NCI-H524 treated with DMSO at 0.1 percent for 48 hours (cell line): ENCODE measurements at places on chromosomes 1 and 21.

DNA sequence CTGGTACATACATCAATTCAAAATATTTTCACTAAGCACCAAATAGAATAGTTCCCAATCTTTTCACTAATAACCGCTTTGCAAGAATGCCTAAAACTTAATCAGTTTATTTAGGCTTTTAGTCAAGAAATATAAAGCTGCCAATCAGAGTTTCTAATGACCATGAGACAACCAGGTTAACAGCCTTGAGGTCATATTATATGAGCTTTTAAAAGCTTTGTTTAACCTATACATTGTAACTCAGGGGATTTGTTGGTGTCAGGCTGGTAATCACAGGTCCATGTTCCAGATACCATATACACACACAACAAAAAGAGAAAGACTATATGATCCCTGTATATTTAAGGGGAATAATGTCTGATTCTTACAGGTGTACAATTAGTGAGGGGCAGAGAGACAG, 246.2 kb upstream of the ADGRL2 start:
- DNase-seq, result no peak

DNA sequence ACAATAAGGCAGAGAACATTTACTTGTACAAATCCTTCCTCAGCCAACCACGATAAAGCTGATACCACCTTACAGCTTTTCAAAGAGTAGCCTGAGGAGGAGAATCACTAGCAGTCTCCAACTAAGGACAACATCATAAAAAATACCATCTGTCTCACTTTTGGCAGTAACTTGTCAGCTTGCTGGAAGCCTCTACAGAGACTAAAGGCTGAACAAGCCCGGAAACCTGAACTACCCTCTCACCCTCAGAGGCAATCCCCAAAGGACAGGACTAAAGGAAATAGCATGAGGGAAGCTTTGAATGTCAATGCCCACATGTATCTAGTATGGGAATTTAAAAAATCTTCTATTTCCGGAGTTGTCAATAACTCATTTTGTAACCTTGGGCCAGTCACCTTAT, 10.6 kb downstream of the SRSF4 start:
- DNase-seq, result peak; percentile 91

DNA sequence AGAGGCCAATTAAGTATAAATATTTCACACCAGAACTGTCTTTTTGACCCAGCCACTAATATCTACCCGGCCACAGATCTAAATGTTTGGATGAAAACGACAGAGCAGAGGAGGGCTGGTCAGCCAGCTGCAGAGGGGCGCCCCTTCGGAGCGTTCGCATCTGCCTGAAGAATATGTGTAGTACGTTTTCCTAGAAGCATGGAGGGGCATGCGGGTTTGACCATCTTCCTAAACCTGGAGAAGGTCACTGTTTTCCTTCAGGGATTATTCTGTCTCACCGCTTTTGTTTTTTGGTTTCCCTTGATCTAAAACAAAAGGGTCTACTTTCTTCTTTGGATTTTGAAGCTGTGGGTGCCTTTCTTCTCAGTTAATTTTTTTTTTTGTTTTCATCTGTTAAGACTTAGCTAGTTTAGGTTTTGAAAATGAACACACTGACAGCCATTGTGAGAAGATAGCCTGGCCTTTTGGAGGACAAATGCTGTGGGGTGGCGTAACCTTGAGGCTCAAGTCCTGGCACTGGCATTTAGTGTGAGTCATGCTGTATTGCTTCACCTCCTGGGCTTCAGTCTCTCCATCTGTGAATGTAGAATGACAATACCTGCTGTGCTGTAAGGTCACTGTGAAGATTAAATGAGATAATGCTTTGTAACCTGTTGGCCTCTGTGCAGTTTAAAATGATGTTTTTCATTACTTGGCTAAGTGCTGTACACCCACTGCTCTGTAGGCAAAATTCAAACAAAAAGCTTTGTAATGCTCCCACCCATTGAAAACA, 74.1 kb upstream of the IRF2BP2 start:
- DNase-seq, result no peak

DNA sequence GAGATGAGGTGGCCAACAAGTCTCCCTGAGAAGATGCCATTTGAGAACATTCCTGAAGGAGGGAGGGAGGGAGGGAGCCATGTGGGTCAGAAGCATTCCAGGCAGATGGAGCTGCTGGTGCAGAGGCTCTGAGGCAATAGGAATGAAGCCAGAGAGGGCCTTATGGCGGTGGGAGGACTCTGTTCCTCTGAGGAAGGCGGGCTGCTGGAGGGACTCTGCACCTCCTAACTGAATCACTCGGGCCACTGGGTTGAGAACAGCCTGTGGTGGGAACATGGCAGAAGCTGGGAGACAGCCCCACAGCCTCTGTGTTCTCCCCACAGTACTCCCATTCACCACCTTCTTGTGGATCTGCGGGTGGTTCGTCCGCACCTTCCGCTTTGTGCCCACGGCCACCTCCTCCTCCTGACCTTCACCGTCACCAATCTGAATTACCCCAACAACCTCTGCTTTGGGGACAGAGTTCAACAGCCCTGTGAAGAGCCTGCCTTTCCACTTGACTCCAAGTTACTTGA, 2.4 kb upstream of the TMEM125 start:
- DNase-seq, result no peak

- DNase-seq, result no peak
These were observed 2.5 kb downstream of the C1orf115 start for GRCh38 chr1:220692436-220693228.

DNA sequence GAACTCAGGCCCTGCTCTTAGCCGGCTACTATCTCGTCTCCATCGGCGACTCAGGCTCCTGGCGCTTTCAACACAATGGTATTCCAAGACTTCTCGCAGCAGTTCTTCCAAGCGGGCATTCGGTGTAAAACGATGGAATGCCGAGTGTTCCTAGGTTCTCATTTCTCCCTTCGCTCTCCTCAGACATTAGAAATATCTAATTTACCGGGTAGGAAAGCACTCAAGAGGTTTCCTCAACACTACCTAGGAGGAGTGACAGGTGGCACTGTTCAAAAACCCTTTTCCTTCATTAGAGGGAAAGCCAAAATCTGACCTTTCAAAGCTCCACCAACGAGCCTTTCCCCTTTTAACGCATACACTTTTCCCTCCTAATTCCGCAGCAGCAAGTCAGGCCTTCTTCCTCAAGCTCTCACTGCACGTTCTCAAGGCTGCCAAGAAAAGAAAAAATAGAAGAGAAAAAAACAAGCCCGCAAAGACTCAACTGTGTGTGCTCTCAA, 601 bp downstream of the UBE2G2 start:
- no peak for DNase-seq

GRCh38 chr1:29669912-29670311, 433.6 kb downstream of the PTPRU start:
- DNase-seq, result no peak

- DNase-seq, result peak; percentile 36
These were observed 892 bp downstream of the TYW3 start for GRCh38 chr1:74733604-74734484.

- no peak for DNase-seq
These were observed 4.2 kb upstream of the CLCA4 start for GRCh38 chr1:86542631-86543030.

DNA sequence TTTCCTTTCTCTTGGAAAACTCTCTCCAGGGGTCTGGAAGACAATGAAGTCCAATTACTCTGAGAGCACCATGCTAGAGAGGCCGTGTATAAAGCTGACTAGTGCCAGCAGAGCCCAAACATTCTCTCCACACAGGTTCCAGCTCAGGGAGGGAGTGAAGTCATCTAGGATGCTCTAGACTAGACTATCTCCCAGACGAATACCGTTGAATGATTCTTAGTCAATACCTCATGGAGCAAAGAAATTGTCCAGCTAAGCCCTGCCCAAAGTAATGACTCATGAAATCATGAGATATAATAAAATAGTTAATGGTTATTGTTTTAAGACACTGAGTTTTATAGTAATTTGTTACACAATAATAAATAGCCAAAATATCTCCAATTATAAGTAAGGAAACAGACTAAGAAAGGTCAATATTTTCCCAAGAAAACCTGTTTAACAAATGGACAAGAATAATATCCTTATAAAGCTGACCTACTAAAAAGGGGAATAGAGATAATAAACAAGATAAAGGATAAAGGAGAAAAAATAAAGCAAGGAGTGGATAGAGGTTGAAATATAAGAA, 163.9 kb upstream of the LRRC7 start:
- no peak for DNase-seq

DNA sequence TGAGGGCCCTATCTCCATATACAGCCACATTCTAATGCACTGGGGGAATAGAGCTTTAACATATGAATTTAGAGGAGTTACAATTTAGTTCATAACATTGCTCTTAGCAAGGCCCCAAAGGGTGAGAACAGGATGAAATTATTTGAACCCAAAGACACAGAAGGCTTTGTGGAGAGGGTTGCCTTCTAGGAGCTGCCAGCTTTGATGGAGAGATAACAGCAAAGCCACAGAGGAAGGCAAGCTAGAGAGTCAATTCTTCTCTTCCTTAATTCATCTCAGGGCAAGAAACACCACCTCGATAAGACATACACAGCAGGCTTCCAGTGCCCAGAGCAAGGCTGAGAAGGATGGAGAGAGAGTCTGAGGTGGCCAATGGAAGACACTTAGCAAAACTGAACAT, 94.8 kb upstream of the TMPRSS15 start:
- no peak for DNase-seq

GRCh38 chr1:198723127-198723526, 84.3 kb downstream of the PTPRC start:
- no peak for DNase-seq

GRCh38 chr1:27049607-27050006, 37.0 kb upstream of the TENT5B start:
- DNase-seq, result no peak

DNA sequence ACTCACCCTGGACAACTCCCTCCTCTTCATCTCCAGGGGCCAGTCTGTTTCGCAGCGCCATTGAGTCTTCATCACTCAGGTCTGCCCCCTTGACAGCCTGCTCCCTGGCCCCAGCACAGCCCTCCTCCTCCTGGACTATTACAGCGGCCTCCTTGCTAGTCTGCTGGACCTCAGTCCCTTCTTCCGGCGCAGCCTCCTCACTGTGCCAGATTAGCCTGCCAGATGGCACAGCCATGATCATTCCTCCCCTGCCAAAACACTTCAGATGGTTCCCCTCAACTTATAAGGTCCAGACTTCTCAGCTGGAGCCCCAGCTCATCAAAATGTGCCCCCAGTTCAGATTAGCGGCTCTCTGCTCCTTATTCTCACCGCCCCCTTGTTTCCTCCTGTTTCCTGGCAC, 7.0 kb upstream of the CELSR2 start:
- DNase-seq, result peak; percentile 47

- no peak for DNase-seq
These were observed 6.3 kb upstream of the PTP4A2 start for GRCh38 chr1:31944205-31945089.

DNA sequence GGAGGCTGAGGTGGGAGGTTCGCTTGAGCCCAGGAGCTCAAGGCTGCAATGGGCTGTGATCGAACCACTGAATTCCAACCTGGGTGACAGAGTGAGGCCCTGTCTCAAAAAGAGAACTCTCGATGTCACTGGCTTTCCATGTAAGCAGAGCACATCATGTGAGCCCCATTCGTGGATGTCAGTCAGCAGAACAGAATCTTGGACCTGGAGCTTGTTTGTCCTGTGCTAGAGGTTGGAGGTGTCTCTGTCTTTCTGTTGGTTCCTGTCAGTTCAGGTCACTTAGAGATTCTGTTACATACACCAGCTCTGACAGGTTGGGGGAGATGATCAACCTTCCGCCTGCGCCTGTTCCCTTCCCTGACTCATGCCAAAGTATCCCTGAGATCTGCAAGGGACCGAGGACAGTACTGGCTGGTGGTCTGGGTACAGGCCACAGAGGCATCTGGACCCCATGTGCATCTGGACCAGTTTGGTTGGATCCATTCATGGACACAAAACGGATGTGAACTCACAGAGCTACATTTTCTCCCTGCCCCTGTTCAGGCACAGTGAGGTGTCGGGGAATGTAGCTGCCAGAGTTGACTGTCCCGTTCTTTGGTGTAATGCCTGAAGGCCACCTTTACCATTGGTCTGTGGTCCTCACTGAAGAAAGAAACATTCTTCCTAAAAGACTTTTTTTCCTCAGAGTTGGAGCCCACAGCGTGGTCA, 10.0 kb downstream of the ARF1 start:
- no peak for DNase-seq

DNA sequence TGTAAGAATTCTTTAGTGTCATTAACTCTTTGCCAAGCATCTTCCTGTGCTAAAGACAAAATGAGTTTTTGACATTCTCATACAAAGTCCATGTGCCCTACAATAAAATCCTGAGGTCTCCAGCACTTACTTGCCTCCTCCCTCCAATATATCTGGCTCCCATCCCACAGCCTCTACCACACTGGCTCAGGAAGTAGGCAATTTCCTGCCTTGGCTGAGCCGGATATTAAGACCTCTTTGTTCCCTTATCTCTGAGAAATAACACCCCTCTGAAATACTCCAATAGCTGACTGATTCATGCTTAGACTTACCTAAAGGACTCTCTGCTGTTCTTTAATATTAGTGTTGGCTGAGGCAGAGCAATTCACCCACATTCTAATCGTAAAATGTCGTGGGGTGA, 37.6 kb upstream of the GORAB start:
- no peak for DNase-seq

GRCh38 chr1:85406887-85407533, 57.9 kb downstream of the DDAH1 start:
- no peak for DNase-seq

- no peak for DNase-seq
These were observed 14.0 kb upstream of the TBX19 start for GRCh38 chr1:168266644-168267186.

- no peak for DNase-seq
These were observed 94.3 kb downstream of the BCAR3 start for GRCh38 chr1:93587354-93587753.

DNA sequence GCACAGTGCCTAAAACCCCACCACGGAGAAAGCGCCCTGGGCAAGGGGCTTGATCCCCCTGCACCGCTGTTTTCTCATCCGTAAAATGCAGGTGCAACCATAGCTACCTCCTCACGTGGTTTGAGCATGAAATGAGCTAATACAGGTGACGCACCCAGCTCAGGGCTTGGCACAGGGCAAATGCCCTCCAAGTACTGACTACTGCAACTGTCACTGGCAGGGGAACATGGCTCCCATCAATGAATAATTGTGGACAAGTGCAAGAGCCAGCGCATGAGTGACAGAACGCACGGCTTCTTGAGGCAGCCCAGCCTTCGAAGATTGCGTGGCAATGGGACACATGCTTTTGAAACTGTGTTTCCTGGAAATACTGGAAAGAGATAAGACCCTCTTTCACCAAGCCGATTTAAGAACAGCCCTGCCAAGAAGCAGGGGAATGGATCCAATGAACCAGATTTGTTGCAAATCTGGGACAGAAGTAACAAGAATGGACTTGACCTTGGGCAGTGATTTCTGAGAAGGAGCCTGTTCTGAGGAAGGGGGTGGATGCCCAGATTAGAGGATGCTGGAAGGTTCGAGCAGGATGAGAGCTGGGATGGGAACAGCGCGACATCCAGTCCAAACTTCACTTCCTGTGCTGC, 92.8 kb upstream of the IFFO2 start:
- DNase-seq, result no peak

- no peak for DNase-seq
These were observed 61.9 kb downstream of the WNT9A start for GRCh38 chr1:227885648-227886502.

- peak; percentile 59 for DNase-seq
These were observed 34.6 kb upstream of the GRIK3 start for GRCh38 chr1:37068897-37069296.

GRCh38 chr21:25995278-25995677, 175.3 kb downstream of the APP start:
- no peak for DNase-seq
